ENCODE measurements at places on chromosomes 6 and 20.

DNA sequence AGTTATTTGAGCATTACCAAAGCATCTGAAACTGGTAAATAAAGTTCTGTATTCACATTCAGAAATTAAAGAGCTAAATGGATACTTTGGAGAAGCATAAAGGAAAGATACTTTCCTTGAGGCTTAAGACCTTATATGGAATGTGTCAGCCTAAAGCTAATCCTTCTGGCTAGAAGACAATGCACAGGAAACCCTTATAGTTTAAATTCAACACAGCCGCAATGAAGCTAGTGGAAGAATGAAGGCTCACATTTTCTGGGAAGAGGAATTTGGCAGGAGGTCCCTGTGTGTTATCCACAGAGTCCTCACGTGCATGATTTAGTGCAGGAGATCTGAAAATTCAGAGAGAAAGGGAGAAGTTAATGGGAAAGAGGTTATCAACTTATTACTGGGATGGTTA is 21.5 kb upstream of the CHD6 start:
- no peak for DNase-seq

- DNase-seq: no peak
Measured at GRCh38 chr6:154404791-154405400, 48.3 kb upstream of the IPCEF1 start.

GRCh38 chr6:16332175-16332542 is 93.8 kb downstream of the GMPR start:
- DNase-seq: peak; percentile 30

GRCh38 chr20:16821211-16822089 is 73.3 kb downstream of the OTOR start:
- no peak for DNase-seq

GRCh38 chr6:95249175-95249574 is 328.2 kb upstream of the MANEA start:
- DNase-seq: no peak

DNA sequence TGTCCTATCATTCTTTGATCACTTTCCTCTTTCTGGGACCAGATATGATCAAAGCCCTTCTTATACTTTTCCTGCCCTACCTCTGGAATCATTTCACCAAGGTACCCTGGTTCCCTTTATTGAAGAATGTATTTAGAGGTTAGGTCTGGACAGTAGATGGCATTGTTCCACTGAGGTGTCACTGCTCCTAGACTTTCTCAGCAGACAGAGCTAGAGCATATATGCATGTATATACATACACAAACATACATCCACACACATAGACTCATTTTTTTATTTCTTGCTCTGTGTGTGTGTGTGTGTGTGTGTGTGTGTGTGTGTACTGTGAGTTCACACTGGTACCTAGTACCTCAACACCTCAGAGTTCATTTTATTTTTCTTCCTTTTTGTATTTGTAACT is 40.9 kb downstream of the PTPRA start:
- DNase-seq: no peak

DNA sequence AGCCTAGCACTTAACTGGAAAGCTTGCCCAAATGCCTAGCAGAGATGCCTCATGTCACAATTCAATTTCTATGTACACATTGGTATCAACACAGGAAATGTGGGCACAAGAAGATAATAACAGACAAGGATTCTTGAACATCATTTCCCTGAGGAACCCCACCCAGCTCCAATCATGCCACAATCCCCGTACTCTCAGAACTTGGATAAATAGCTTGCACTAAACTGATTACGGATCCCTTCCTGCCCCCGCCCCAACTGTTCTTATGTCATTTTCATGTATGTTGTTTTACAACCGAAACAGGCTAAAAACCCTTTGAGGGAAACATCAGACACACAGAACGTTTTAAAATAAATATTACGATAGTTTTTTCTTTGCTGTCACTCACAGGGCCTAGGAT is 87.1 kb downstream of the BACH2 start:
- DNase-seq: no peak

- DNase-seq: no peak
Measured at GRCh38 chr20:62174021-62174804, 8.6 kb upstream of the MTG2 start.

- no peak for DNase-seq
Measured at GRCh38 chr6:148419430-148419829, 76.8 kb downstream of the SASH1 start.

- DNase-seq: no peak
Measured at GRCh38 chr6:162239330-162239729, 488.2 kb downstream of the PRKN start.

DNA sequence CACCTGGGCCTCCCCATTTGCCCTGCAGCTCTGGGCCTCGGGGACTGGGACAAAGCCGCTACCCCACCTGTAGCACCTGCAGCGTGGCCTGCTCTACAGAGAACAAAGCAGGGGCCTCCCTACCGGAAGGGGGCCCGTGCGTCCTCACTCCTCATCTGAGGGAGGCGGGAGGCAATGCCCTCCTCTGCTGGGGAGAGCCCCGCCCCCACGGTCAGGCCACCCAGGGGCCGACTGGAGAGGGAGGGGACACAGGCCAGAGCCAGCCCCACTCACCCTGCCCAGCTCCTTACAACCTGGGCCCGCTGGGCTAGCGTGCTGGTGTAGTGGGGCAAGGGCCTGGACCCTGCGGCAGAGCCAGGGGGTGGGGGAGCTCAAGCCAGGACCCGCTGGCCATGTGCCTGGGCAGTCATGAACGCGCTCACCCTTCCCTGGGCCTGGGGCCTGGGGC is 8.0 kb downstream of the LAMA5 start:
- peak; percentile 49 for DNase-seq

- DNase-seq: no peak
Measured at GRCh38 chr6:167574431-167575151, 249.7 kb downstream of the TTLL2 start.

DNA sequence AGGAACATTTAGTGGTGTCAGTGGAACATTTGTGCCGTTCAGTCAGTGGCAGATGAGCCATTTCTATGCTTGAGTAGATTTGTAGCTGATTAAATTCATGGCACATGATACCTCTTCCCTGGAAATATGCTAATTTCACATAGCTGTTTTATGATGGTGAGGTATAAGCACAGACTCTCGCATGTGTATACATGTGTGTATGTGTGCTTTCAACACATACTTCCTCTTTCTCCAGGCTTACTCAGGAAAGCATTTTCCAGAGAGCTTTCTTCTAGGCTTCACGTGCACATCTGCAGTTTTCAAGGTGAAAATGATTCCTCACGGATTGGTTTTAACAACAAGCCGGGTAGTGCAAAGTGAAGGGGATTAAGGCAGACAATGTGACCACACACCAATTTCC is 396.5 kb downstream of the HDGFL1 start:
- DNase-seq: no peak

GRCh38 chr6:150987855-150988464 is 122.5 kb downstream of the MTHFD1L start:
- no peak for DNase-seq

DNA sequence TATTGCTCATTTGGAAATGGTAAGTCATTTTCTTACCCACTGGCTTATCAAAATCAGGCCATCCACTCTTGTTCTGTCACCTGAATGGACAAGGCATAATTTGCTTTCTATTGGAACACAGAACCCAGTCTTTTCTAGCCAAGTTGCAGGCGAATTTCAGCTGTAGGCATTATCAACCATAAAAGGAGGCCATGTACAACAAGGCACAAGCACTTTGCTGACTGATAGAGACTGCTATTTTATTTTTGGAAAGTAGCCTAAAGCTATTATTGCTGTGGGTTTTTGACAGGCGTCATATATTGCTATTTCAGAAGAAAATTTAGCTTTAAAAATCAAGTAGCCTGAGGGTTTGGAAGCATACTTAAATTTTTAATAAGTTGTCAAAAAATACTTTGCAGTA is 344.2 kb downstream of the HDGFL1 start:
- DNase-seq: no peak

- DNase-seq: no peak
Measured at GRCh38 chr20:41989935-41990635, 371.9 kb upstream of the CHD6 start.

DNA sequence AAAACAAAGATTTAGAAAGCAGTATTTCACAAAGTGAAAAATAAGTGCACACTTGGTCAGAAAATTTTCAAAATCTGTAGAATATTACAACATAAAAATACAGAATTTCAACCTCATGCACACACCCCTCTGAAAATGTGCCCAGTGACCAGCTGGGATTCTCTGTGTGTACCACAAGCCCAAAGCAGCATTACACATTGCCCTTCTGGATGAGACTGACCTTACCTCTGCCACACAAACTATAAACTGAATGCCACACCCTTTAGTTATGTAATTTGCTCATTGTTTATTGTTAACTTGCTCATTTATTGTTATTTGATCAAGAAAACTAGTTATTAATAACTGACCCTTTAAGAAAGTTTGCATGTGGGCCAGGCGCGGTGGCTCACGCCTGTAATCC is 303.0 kb downstream of the FOXC1 start:
- DNase-seq: no peak

DNA sequence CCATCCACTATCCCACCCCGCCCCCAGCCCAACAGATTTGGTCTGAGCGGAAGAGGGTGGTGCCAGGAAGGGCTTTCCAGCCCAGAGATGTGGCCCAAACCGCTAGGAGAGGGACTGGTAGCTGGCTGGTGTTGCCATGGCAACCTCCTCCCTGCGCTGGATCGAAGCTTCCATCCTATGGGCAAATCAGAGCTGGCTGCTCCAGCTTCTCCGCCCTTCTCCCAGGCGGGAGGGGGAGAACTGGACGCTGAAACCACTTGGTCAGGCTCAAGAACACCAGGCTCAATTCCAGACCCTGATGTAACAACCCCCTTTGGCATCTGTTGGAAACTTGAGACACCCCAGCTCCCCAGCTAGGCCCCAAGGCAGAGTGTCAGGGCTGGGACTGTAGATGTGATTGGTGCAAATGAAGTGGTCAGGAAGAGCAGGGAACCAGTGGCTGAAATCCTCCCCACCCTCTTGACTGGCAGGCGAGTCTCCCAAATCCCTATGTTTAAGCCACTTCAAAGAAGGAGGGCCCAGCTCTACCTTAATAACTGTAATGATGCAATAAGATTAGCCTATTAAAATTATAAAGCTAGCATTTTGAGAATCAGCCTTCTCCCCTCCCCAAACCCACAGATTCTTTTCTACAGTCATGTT is 4.2 kb downstream of the RIMS4 start:
- DNase-seq: no peak

GRCh38 chr6:141218583-141218982 is 914.1 kb upstream of the GJE1 start:
- no peak for DNase-seq

DNA sequence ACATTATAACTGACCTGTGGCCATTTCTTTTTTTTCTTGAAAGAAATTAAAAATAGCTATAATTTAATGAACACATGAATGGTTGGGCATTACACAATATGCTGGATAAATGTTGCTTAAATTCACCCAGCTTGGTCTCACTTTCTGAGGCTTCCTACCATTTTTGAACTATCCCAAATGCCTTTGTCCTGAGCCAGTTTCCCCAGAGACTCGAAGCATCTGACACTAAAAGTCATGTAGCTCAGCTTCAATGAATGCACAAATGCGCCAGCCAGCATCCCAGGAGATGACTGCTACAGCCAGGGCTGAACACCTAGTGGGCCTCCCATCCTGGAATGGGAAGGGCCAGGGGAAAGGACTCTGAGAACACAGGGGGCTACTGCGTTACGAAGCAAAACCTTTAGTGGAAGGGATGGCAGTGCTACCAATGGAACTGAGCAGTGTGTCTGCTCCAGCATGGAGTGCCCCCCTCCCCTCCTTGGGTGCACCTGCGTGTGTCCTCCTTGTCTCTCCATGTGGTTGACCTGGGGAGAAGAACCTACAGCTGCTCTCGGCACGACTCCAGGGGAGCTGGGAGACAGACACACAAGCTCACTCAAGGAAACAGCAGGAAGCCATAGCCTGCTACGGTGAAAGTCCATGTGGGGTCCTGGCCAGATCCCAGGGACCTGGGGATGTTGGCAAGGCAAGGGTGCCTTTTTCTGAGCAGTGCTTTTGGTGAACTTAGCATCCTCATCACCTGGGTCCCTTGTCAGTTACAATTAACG is 60.9 kb downstream of the IRF4 start:
- no peak for DNase-seq

Measured in SHP77 treated with DMSO at 0.1 percent for 48 hours (cell line).